ENCODE measurements at places on chromosomes 16 and 17.

GRCh38 chr17:40316571-40317344 is 7.8 kb downstream of the RARA start:
- DNase-seq = no peak

- DNase-seq = no peak
These were observed 4.0 kb downstream of the CCL4 start for GRCh38 chr17:36107660-36108059.

DNA sequence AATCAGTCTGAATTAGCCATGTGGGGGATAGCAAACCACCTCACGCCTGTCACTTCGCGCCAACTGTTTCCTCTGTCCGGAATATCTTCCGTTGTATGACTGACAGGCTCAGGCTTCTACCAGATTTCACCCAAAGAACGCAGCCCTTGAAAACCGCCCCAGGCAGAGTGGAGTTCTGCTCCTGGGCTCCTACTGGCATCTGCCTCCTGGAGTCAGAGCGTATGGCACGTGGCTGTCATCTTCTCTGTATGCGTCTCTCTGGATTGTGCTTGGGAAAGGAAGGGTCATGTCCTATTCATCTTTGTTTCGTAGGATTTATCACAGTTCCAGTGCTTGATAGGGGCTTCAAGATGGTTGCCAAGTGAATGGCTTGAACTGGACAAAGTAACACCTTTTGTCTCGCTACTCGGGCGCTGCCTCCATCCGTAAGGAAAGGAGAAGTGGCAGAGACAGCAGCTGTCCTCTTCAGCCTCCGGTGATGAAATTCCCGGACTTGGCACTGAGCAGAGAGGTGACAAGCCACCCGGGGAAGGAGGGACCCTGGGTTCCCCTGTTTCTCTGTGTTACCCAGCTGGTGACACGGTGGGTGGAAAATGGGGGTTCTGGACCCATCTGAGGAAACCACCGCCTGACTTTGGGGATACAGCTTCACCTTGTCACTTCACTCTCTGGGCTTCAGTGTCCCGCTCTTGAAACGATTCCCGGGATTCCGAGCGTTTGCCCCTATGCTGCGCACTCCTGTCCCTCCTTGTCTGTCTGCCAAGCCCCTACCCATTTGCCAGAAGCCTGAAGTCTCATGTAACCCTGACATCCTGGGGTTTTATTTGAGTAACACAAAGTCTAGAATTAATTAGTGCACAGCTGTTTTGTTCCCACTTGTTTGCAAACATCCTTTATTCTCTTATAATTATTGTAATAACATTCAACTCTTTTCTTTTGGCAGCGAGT is 13.9 kb downstream of the KIAA0513 start:
- DNase-seq = no peak

DNA sequence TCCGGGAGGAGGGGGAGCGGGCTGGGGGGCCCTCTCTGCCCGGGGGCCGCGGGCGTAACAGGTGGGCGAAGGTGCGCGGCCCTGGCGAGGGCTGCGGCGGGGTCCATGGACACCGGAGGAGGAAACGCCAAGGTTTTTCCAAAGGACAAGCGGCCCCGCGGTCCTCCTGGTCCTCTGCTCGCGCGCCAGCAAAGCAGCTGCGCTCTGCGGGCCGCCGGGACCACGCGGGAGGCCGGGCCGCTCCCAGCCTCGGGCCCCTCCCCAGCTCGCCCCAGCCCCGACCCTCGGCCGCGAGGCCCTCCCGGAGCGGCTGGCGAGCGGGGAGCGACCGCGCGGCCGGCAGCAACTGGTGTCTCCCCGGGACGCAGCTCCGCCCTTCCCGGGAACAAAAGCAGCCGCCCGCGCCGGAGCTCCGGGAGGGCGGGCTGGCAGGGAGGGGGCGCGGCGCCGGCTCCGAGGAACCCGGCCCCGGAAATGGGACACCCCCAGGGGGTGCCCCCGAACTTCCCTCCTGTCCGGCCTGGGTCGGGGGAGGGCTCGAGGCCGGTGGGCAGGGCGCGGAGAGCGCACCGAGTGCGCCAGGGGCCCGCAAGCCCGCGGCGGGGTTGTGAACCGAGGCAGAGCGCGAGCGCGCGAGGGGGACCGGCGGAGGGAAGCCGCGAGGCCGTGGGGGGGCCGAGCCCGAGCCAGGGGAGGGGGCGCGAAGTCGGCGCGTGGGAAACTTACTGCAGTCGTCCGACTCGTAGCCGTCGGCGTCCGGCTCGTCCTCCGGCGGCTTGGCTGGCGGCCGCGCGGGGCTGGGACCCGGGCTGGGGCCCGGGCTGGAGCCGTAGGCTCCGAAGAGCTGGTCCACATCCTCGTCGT is 837 bp downstream of the DOC2B start:
- no peak for DNase-seq

DNA sequence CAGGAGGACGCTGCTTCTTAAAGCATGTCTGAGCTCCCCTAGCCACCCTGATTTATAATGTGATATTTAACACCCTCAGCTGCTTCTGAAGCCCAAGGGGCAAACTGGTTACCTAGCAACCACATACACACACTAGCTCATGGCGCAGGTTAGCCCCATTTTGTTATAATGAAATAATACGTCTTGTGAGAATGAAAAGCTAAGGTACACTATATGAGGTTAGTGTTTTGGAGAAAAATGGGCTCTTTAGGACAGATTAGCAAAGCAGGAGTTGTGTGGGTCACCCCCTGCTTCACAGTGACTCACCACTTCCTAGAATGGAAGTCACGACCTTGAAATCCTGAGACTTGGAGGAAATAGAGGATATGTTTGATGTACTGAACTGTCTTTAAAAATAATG is 404.8 kb upstream of the HSBP1 start:
- no peak for DNase-seq

- DNase-seq = no peak
These were observed 46.0 kb downstream of the CACNG1 start for GRCh38 chr17:67090341-67090740.

GRCh38 chr17:10130677-10131076 is 67.7 kb downstream of the GAS7 start:
- DNase-seq = no peak

- DNase-seq = no peak
These were observed 1165.6 kb upstream of the CDH8 start for GRCh38 chr16:63201851-63202250.

DNA sequence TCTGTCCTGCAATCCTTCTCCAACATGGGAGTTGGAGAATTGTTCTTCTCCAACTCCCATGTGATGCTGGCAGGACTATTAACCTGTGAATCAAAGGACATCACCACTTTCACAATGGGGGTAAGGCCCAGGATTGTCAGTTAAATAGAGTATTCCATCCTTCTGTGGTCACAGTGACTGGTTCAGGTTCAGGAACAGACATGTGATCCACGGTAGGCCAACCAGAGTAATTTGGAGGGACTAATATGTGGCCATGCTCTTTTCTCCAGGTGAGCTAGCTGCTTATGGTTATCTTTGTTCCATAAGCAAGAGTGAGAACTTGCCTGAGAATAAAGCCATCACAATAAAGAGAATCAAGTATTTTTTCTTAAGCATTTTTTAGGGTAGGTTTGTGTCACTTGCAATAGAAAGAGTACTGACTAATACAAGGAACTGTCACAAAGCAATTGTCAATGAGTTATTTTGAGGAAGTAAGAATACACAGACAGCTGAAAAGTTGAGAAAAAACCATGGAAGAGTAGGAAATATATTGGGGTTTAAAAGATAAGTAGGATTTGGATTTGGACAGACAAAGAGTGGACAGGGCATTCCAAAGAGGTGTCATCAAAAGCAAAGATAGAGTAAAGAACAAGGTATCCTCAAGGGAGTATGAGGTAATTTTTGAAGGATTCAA is 63.4 kb downstream of the BRIP1 start:
- no peak for DNase-seq

DNA sequence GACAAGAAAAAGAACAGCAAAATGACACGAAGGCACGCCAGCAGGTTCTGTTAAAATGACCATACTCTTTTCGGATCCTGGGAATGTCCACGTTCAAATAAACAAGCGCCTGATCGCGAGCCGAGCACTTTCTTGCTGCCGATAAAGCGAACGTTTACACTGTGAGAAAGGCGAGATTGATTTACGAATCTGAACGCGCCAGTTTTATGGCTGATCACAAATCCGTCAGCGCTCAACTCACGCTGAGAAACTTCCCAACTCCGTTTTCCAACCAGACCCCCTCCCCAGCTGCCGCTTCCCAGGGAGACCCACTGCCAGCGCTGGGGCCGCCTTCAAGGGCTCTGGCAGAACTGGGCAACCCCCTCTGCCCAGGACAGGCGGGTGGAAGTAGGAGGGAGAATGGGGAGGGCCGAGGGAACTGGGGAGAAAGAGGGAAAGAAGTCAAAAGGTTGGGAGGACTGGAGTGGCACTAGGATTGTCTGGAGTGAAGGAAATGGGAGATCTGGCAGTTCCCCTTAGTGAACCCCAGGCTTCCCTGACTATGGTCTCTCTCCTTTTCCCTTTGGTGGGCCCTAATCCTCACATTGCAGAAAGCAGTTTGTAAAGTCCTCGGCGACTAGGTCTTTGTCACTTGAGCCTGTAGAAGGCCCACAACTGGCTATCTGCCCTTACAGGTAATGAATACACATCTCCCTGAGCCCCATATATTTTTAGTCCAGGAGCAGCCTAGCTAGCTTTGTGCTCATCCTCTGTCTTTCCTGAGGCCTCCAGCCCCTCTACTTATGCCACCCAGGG is 6.9 kb downstream of the HOXB4 start:
- no peak for DNase-seq

GRCh38 chr16:20920091-20920490 is 19.5 kb downstream of the LYRM1 start:
- DNase-seq = no peak

DNA sequence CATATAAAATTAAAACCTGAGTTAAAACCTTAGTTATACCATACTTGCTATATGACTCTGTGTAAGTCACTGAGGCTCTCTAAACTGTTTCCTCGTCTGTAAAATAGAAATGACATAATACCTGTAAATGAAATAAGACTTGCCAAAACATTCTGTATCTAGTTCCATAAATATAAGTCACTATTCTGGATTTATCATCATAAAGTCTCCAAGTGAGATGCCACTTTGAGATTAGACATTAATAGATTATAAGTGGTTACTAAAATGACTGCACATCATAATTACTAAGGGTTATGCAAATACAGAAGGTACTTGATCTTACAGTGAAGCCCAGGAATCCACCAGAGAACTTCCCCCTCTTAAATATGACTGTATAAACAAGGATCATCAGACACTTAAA is 12.0 kb upstream of the BRIP1 start:
- DNase-seq = no peak

GRCh38 chr16:75003931-75004330 is 5.1 kb downstream of the ZNRF1 start:
- DNase-seq = no peak

- no peak for DNase-seq
These were observed 173.8 kb downstream of the C16orf78 start for GRCh38 chr16:49547448-49547847.

- DNase-seq = no peak
These were observed 13.4 kb downstream of the CMC2 start for GRCh38 chr16:80993307-80993706.

DNA sequence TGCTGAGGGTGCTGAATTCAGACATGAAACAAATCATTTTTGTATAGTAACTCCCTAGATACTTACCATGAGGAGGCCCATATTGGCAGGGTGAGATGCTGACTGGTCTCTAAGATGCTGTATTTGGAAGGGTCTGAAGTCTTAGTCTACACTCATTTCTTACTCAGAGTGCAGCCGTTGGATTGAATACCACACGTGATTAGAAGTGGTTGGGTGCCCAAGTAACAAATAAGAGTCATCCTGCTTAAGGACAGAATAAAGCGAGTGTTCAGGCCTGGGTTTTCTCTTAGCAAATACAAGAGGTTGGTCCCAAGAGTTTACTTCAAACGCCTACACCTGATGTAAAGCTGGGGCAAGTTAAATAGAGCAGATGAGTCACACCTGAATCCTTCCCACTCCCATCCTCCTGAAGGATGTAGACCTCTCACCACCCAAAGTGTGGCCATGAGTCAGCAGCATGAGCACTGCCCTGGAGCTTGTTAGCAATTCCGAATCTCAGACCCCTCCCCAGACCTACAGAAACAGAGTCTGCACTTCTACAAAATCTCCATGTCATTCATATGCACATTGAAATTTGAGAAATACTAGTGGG is 284.6 kb upstream of the CDH5 start:
- no peak for DNase-seq

- DNase-seq = no peak
These were observed 22.3 kb upstream of the POLR3E start for GRCh38 chr16:22274916-22275315.

GRCh38 chr17:21286066-21286770 is 1.7 kb downstream of the MAP2K3 start:
- no peak for DNase-seq

DNA sequence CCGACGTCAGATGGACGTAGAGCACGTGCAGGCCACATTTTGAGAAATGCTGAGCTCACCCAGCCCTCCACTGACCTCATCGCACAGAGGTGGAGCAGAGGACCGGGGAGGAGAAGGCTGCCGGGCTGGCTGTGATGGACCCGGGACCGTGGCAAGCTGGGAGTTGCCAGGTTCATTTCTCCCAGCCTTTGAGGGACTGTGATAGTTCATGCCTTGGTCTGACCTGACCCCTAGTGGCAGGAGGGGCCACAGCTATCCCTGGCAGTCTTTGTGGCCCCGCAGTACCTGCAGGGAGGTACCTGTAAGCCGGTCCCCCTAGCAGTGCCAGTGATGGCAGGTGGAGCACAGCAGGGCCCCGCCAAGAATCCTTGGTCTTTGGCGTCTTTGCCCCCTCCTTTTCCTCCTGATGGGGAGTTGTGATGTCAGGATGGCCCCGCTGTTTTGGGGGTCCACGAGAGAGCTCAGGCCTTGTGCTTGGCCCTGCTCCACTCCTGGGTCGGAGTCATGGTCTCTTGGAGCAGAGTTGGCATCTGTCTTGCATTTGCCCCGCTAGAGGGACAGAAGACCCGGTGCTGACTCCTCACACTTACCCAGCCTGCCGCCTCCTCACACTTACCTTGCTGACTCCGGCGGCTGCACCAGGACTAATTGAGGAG is 50.4 kb downstream of the OR1D5 start:
- DNase-seq = peak; percentile 67

- DNase-seq = no peak
These were observed 33.5 kb downstream of the IRX3 start for GRCh38 chr16:54253118-54253517.

DNA sequence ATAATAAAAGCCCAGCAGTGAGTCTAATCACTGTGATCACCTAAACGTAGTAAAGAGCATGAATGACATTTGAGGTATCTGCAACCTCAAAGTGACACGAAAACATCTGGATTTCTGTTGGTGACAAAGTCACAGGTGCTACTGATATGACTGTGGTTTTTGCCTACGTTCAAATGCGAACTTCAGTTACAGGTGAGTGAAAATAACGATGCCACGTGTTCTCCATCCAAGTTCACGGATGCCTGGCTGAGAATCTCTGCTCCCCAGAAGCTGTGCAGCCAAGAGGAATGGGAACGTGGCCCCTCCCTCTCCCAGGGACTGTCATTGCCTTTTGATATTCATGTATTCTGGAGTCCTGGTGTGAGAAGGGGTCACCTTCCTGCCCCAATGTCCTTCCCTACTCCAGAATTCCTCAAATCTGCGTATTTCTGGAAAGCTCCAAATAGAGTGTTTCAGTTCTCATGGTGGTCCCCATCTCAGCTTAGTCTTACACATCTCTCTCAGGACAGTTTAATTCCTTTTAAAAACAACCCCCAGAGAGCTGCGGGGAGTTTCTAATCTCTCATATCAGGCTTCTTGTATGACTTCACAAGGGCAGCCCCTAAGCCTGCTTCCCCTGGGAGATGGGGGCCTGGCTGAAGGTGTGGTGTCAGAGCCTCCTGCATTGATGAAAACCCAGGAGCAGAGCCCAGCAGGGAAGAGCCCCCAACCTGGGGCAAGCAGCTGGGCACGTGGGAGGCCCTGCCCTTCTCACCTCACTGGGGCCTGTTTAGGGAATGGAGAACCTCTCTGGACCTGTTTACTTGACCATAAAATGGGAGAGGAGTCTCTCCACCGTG is 25.8 kb downstream of the PIK3R5 start:
- DNase-seq = no peak

- no peak for DNase-seq
These were observed 3.4 kb upstream of the THUMPD1 start for GRCh38 chr16:20744922-20745440.

Data from GM18507 (cell line).